Astrocyte of the hippocampus (primary cell): ENCODE measurements at places on chromosomes 16 and 17.

DNA sequence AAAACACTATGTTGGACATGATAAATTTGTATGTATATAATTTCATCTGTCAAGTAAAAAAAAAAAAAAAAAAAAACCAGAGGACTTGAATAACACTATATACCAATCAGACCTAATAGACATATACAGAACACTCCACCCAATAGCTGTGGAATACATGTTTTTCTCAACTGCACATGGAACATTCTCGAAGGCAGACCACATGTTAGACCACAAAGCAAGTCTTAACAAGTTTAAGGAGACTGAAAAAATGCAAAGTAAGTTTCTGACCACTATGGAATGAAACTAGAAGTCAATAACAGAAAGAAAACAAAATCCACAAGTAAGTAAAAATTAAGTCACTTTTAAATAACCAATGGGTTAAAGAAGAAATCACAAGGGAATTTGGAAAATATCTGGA lies 8.4 kb upstream of the CNTNAP4 start:
- peak; percentile 30 for DNase-seq

DNA sequence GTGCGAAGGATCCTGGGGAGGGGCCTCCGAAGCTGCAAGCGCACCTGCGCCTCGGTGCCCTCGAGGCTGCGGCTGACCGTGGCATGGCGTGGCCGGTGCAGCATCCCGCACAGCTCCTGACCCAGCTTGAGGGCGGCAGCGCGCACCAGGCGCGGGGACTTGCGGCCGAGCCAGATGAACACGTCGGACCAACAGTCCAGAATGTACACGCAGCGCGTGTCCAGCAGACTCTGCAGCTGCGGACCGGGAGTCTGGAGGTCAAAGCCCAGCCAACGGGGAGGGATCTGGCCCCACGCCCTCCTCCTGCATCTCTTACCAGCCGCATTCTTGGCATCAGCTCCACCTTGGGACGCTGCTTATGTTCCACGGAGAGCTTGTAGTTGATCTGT lies 10.9 kb downstream of the FLII start:
- peak; percentile 23 for DNase-seq

DNA sequence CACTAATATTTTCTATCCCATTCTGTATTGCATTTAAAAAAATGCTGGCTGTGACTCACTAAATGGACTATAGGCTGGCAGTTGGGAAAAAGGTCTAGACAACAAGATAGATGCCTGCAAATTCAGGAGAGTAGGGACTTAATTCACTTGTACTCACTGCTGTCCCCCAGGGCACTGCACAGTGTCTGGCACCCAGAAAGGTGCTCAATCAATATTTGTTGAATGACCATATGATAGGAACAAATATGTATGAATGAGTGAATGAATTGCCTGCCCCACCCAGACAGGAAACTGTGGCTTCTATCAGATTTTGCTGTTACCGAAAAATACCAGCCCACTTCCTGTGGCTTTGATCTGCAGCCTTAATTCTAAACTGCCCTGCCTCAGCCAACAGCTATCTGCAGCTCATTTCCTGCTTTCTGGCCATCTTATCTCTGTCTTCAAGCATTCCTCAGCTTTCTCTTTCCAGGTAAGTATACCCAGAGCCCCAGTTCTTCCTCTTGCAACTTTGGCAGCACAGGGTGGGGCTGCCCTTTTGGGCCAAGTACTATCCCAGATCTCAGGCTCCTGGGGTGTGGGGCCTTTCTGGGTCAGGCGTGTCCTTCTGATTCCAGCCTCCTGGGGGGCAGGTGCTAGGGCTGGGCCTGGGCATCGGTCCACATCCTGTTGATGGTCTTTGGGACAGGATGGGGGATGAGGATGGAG lies 15.3 kb upstream of the TNS4 start:
- no peak for DNase-seq

DNA sequence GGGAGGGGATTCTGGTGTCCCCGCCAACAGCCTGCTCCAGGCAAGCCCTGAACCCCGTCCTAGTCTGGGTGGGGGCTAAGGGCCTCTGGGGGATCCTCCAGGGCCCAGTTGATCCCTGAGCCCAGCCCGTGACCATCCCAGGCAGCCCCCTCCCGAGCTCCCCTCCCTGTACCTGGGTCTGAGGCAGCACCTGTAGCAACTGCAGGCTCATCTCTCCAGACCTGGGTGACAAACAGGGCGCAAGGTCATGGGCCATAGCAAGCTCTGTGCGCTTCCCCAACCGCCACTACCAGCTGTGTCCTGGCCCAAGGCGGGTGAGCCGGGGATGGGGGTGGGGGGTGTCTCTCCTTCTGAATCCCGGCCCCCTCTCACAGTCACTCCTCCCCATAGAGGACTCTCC lies 10.6 kb downstream of the CNGB1 start:
- no peak for DNase-seq

DNA sequence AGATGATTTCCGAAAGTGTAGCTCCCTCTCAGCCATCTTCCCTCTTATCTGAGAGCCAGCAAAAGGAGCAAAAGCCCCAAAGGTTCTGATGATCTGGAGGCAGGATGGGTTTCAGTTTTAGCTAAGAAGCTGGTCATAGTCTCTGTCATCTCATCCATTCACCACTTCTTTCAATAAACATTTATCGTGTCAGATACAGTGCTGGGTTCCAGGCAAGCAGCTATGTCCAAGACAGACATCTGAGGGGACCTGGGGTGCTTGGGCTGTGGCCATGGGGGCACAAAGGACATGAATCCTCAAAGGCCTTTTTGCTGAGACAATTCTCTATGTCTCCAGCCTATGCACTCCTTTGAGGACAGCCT lies 1.0 kb upstream of the ETV4 start:
- no peak for DNase-seq

GRCh38 chr16:71459510-71459909 lies 2.5 kb downstream of the ZNF23 start:
- DNase-seq, result no peak

DNA sequence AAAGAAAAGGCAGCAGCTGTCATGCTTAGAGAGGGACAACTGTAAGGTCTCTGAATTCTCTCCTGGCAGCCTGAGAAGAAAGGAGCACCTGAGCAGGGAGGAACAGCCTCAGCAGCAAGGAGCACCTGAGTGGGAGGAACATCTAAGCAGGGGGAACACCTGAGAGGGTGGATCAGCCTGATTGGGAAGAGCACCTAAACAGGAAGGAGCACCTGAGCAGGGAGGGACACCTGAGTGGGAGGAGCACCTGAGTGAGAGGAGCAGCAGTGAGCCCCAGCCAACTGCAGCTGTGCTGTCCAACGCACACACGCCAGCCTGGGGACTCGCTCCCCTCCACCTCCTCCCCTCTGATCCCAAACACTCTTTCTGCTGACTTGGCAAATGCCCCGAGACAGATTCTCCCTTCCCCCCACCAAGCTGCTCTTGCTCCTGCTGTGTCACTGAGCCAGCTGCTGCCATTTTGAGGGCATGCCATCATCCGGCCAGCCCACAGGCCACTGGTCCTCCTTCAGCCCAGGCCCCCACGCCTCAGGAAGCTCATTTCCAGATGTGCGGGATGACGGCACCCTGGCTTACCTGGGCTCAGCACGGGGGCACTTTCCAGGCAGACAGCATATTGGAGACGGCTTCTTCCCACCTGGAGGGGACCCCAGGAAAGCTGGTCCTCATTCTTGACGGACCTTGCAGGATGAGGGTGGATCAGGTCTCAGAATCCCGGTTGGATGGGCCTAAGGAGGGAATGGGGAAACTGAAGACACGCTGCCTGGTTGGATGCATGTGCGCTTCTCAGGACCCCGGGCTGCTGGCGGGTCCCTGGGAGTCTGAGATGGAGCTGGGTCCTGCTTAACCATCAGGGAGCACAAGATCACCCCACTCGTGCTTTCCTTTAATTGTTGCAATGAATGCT lies 57.7 kb upstream of the RBFOX3 start:
- DNase-seq, result no peak

- no peak for DNase-seq
These were observed 3.3 kb upstream of the RNF112 start for GRCh38 chr17:19407601-19408345.

DNA sequence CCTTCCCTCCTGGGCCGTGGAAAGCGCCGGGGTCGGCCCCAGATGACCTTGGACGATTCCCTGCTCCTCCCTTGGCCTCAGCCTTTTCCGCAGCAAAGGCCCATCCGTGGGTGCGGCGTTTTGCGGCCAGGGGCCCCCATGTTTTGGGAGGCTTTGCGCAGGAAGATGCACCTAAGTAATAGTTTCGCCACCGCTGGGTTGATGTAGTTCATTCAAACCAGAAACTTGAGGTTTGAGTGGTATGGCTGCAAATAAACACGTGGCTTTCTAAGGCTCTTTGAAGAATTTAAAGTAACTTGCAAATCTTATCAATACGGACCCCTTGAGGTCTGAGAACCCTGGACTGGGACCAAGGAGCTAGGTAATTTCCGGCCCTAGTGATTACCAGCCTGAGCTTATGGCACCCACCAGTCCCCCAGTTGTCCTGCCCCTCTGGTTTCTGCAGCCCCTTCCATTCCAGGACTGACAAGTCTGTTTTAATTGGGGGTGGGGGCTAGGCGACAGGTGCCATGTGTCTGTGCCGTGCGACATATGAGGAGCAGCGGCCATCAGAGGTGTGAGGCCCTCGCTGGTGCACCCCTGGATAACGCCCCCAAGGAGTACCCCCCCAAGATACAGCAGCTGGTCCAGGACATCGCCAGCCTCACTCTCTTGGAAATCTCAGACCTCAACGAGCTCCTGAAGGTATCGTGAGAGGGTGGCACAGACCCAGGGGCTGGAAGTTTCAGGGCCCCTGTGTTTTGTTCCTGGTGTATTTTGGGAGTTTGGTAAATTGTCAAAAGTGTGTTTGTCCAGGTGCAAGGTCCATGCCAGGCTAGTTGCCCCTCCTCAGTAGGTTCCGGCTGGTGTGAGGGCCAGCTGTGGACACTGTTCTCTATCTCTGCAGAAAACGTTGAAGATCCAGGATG lies 834 bp downstream of the MRPL12 start:
- no peak for DNase-seq

- DNase-seq, result peak; percentile 91
These were observed 28.4 kb downstream of the HAPSTR1 start for GRCh38 chr16:9119795-9120194.

- DNase-seq, result no peak
These were observed 5.4 kb downstream of the SLC47A1 start for GRCh38 chr17:19539040-19539399.
